ENCODE measurements at places on chromosomes 6 and 20.
A peak's percentile ranks its signal among the peaks of the same experiment; 100 is the strongest.

- DNase-seq, result no peak
Measured at GRCh38 chr20:31617432-31618104, 12.5 kb downstream of the ID1 start.

DNA sequence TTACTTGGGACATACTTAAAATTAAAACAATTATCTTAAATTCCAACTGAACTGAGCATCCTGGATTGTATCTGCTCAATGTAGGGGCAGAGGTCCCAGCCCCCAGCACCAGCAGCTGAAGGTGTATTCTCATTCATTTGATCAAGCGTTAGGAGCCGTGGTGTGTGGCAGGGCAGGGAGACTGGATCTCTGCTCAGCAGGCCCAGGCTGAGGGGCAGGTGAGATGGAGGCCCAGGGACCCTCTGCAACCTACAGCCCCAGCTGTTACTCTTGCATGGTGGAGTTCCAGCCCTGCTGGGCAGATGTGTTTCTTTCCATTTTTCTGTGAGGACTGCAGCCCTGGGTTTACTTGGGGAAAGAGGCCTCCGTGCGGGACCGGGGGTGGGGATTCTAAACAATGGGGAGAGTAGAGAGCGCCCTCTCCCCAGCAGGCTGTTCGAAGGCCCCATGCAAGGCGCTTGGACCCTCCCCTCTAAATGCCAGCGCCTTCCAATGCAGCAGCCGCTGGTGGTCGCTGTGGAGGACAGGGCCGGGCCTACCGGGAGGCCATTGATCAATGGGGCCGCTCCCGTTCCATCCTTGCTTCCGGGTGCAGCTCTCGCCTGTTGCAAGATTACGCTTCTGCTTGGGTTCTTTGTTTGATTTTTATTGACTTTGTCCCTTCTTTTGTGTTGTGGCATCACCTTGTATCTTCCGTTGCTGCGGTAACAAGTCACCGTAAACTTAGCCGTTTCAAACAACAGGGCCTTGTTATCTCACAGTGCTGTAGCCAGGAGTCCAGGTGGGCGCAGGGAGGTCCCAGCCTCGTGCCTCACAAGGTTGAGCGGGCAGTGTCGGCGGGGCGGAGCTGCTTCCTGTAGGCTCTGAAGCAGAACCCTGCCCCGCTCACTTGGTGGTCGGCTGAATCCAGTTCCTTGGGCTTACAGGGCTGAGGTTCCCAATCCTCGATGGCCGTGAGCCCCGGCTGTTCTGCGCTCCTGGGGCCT is 134.8 kb upstream of the PHACTR3 start:
- DNase-seq, result peak; percentile 78

DNA sequence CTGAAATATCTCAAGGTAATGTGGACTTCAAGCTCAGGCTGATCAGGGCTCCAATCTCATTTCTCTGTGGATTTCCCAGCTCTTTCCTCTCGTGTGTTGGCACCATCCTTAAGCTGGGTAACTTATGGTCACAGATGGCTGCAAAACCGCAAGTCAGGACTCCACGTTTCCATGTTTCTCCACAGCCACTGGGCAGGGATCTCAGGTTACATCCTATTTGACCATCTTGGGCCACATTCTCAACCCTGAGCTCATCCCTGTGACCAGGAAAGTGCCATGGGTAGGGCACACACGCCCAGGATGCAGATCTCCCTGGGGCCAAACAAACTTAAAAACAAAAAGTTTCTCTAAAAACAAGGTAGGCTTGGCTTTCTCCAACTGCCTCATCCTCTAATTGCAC is 15.4 kb downstream of the RPS6KA2 start:
- no peak for DNase-seq

DNA sequence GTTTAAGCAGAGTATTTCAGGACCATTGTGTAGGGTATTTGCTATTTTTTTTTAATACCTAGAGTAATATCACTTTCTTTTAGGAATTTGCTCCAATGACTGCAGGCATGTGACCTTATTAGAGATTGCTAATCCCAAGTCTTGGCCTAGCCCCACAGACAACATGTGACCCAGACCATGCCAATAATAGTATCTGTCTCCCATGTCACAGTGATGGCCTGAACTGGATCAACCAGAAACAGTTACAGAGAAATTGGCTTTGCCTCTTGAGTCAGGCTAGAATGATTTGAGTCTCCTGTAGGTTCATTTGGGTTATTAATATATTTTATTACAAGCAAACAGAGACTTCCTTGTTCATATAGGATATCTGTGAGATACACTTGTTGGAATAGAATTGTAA is 116.8 kb downstream of the DNAH8 start:
- DNase-seq, result no peak

- no peak for DNase-seq
Measured at GRCh38 chr6:39300739-39301138, 13.5 kb downstream of the KCNK17 start.

Measured in posterior vena cava (tissue), 2 donors.